Right lobe of liver (tissue), 6 donors: ENCODE measurements at places on chromosomes 11 and 22. TPM values are rescaled to one million over a fixed set of nuclear protein-coding genes. Genes with fewer than 3 reads are reported as not detected.

The CARD18 gene
- total RNA-seq = not detected

The HIPK3 gene
- total RNA-seq = 56.4 TPM

The BBOX1 gene
- 12.5 TPM for total RNA-seq

The E2F8 gene
- 0.20 TPM for total RNA-seq

The TIRAP gene
- 10.2 TPM for total RNA-seq

The SELENOM gene
- total RNA-seq = 12.0 TPM

The NELL1 gene
- not detected for total RNA-seq

The EHF gene
- 1.00 TPM for total RNA-seq

The KDELR3 gene
- 42.9 TPM for total RNA-seq
